ENCODE measurements at places on chromosomes 13 and 19.

DNA sequence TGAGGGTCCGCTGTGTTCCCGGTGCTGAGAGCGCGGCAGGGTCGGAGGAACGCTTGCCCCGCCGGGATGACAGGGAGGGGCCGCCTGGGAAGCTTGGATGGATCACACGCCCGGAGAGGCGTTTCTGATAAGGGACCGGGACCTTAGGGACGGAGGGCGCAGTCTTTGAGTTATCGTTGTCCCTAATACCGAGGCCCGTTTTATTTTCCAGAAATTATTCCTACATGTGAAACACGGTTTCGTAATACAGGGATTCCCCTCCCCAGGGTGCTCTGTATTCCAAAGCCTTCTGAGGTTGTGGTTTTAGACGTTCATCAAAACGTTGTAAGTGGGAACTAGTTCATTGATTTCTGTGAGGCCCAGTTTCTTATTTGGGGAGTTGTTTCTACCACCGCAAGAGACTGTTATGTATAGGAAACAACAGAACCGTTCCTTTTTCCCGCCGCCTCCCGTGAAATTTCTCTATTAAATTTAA is 752 bp downstream of the PDCD5 start:
- peak; percentile 64 for DNase-seq

GRCh38 chr19:2475018-2475701 is 767 bp upstream of the GADD45B start:
- DNase-seq, result peak; percentile 62

DNA sequence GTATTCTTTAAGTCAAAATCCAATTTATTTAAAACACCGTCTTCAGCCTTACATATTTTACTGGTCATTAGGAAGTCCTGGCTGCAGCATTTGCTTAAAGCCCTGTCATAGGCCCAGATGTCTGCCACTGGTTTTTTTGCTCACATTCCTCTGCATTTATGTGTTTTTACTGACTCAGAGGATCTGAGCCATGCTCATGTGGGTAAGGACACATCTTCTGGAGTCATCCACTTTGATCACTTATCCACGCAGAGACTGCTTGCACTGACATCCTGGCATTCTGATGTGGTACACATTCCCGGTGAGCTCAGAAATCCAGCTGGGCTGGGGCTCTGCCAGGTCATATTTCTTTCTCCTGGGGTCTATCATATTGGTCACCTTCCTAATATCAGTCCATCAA is 531.7 kb upstream of the ARGLU1 start:
- DNase-seq, result peak; percentile 60

DNA sequence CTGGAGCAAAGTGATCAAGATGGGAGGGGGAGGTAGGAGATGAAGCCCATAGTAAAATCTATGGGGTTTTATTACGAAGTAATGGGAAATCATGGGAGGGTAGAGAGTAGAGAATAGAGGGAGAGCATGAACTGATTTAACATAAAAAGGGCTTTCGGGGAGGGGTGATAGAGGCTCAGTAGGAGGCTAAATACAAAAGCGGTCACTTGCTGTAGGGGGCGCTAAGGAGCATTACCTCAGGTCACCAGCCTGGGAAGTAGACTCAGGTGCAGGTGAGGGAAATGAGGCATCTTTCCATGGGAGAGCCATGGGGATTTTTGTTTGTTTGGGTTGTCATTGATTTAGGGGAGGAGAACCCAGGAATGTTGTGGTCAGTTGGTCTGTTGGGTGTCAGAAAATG is 14.1 kb downstream of the KRTDAP start:
- no peak for DNase-seq

GRCh38 chr13:32538143-32538620 is 413 bp downstream of the N4BP2L2 start:
- peak; percentile 45 for DNase-seq

GRCh38 chr19:44770550-44771257 is 7.0 kb upstream of the CBLC start:
- DNase-seq, result peak; percentile 94

DNA sequence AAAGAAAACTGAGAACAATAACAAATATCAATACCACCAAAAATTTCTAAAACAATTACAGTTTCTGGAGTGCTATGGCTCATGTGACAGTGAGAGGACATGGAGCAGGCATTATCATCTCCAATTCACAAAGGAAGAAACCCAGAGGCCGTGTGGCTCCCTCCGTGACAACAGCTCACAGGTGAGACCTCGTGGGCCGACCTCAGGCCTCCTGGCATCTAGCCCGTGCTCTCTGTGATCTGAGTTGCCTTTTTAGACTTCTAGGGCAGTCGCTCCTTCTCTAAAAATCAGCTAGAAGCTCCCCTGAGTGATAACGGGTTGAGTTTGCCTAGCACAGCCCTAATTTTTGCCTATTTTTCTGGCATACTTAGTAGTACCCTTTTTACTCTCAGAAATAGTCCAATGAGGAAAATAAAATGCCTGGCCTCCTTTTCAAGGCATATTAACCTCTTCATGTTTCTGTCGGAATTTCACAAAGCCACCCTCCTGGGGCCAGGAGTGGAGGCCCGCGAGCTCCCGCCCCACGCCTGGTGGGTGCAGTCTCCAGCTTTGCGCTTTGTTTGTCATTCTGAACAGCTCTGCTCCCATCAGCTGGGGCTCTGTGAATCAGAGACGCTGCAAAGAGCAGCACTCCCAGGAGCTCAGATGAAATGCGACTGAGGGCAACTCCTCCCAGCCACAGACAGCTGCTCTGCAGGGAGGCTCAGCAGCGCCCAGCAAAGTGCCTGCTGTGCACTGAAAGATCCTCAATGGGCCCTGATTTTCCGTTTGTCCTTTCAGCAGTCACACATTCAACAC is 292.5 kb downstream of the UQCRFS1 start:
- DNase-seq, result no peak

DNA sequence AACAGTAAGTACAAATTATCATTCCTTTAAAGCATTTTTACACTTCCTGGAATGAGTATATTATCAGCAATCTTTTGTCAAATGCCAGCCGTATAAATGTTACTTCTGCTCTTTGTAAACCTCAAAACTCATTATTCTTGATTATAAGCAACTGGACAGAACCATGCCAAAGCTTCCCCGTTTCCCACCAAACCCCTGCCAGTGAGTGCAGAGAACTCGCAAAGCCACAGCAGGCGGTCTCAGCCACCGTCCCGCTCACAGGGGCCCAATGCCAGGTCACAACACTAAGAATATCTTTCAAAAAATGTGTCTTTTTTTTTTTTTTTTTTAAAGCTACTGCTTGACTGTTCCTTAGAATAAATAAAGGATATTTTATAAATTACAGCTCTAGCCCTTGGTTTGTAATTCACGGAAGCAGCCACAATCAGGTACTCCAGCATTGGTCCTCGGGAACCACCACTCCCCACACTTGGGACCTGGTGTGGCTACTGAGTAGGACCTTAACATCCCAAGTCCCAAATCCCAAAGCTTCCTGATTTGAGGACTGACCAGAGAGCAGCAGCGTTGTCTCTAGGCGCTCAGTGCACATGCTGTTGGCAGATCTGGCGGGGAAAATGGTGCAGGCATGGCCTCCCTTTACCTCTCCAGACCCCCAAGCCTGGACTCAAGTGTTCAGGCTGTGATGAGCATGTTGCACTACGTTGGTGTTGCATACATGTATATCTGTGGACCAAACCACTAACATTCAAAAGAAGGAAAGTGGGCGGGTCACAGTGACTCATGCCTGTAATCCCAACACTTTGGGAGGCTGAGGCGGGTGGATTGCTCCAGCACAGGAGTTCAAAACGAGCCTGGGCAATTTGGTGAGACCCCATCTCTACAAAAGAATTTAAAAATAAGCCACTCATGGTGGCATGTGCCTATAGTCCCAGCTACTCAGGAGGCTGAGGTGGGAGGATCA is 19.0 kb downstream of the KCTD15 start:
- peak; percentile 35 for DNase-seq

DNA sequence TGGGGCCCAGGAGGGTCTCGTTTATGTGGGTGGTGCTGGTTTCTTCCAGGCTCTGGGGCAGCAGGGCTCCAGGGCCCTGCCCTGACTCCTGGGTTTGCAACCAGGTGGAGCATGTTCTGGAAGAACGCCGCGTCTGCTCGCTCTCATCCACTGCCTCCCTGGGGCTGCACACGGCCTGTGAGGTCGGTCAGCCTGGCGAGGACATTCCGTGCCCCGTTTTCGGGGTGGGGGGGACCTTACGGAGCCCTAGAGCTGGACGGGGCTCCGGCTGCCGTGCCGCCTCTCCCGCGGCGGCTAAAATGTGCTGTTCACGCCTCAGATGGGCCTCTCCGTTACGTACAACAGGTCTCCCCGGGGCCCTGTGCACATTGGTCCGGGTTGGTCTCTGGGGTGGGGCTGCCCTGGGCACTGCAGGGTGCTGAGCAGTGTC is 3.3 kb downstream of the GNA11 start:
- no peak for DNase-seq

DNA sequence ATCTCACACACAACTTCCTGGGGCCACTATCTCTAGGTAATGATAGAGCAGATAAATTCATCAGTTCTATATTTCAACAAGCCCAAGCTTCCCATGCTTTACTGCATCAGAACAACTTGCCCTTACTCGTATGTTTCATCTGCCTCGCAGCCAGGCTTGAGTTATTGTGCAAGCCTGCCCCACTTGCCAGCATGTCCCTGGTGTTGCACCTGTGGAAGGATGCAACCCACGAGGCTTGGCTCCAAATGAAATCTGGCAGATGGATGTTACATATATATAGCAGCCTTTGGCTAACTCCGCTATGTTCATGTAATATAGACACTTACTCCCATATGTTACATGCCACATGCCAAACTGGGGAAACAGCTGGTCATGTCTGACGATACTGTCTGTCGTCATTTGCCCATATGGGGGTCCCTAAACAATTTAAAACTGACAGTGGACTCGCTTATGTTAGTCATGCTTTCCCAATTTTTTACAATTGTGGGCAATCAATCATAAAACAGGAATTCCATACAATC is 6.2 kb downstream of the ERVK3-1 start:
- DNase-seq, result no peak
